NCI-H510A treated with DMSO at 0.1 percent for 48 hours (cell line): ENCODE measurements at places on chromosomes 13 and 19.

DNA sequence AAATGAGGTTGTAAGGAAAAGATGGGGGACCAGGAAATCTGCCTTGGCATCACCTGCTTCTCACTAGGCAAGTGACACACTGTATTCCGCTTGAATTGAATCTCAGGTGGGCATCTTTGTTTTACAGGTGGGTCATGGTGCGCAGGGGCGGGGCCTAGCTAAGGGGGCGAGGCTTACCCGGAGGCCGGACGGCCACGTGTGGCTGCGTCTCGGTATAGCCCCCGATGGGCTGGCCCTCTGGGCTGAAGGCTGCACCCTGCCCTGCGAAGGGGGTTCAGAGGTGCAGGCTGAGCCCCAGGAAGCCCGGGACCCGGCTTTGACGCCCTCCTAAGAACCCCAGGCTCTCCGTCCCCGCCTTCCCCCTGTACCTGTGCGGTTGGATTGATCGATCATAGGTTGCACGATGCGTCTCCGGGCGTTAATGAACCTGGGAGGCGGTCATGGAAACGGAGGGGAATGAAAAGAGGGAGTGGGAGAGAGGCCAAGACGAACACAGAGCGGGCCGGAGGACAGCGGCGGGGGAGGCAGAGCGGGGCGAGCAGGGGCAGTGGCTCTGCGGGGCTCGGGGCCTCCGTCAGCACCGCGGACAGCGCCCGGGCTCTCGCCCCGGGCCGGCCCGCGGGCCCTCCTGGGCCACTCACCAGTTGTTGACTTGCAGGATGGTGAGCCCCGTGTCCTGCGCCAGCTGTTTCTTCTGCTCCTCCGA lies 12.5 kb downstream of the MEIS3 start:
- no peak for DNase-seq

- DNase-seq, result no peak
Observed at GRCh38 chr19:45901432-45901911, 941 bp downstream of the MYPOP start.

DNA sequence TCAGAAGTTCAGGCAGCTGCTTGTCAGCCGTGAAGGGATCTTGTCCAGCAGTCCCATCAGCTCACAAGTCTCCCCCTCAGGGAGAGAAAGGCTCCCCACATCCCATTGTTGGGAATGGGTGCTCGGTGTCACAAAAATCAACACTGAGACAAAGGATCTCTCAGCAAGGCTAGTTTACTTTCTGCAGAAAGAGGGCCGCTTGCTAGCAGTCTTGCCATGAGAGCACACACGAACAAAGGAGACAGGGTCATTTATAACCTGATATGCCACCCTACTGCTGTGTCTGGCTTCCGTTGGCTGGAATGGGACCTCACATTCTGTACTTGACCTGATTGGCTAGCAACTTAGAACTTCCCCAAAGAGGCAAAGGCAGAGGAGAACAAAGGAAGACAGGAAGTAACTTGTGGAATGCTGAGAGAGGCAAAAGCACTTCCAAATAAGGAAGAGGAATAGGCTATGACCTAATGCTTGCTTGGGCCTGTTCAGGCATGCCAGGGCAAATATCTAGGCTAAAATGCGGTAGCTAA lies 8.7 kb upstream of the IGFL3 start:
- DNase-seq, result peak; percentile 95

DNA sequence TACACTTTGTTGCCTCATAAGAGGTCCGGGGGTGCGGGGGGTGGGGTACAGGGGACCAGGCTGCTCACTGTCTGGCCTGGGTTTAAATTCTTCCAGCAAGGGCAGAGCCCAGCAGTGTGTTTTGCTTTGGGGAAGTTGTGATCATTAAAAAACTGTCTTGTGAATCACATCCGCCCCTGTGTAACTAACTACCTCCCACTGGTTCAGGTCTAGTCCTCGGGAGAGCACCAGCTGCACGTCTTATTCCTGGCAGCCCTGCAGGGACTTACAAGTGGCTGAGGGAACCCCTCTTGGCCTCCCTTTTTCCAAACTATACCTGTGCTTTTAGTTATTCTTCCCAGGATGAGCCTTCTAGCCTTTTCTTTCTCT lies 127.5 kb downstream of the SIPA1L3 start:
- DNase-seq, result no peak

- DNase-seq, result no peak
Observed at GRCh38 chr13:40969169-40969901, 49.8 kb downstream of the ELF1 start.

- no peak for DNase-seq
Observed at GRCh38 chr19:3720349-3720917, 12.2 kb downstream of the TJP3 start.

GRCh38 chr13:106139942-106140341 lies 395.5 kb downstream of the EFNB2 start:
- no peak for DNase-seq

DNA sequence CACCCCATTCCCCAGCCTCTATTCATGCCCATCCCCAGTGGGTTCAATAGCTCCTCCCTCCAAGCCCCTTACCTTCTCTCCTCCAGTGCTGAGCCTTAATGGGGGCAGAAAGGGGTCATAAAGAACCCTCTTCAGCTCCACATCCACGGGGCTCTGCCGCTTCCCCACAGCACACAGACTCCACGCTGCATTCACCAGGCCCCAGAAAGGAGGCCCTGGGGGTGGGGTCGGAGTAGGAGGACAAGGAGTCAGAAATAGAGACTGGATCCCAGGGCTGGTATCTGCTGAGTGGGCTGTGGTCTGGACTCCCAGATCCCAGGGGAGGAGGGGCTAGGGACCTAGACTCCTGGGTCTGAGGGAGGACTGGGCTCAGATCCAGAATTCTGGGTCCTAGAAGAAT lies 1.6 kb downstream of the CA11 start:
- no peak for DNase-seq

DNA sequence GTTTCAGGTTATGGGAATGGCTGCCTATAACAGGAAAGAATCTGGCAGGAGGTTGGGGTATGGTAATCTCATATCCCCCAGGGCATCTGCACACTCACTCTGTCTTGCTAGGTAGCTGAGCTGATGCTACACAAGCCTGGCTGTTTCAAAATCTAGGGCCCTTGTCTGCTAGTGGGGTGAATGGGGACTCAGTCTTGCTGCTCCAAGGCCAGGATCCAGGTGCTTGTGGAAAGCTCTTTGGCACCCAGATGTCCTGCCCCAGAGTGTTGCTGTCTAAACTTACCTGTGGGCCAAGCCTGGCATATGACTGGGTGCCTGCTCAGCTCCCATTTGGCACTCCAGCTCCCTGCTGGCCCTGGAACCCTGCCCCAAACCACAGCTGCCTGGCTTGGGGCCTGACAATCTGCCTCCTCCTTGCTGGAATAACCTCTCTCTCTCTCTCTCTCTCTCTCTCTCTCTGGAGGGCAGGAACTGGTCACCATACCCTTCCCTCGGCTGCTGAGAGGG lies 158.1 kb upstream of the TSC22D1 start:
- DNase-seq, result no peak

DNA sequence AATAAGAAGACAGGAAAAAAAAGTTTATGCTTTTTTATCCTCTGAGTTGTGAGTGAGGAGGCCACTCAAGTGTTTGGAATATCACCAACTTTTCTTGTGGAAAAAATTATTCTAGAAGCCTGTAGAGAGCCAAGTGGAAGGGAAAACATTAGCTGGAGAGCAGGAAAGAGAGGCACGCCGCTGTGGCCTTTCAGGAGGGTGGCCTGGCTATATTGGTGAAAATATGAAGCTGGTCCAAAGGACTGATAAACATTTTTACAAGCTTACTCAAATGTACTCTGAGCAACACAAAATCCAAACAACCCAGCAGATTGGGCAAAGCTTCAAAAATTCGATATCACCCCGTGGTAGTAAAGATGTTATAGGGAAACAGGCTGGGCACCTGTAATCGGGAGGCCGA lies 2.3 kb upstream of the EIF3G start:
- no peak for DNase-seq

DNA sequence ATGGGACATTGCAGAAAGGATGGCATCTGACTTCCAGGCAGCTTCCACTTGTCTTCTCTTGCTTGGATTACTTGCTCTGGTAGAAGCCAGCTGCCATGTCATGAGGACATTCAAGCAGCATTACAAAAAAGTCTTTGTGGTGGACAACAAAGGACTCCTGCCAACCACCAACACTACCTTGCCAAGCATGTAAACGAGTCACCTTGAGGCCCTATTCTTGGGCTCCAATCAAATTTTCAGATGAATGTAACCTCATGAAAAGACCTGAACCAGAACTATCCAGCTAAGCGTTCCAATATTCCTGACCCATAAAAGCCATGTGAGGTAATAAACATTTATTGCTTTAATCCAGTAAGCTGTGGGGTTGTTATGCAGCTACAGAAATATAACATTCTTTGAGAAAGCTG lies 12.5 kb downstream of the PROSER1 start:
- DNase-seq, result no peak

GRCh38 chr19:3712663-3713611 lies 4.8 kb downstream of the TJP3 start:
- no peak for DNase-seq

DNA sequence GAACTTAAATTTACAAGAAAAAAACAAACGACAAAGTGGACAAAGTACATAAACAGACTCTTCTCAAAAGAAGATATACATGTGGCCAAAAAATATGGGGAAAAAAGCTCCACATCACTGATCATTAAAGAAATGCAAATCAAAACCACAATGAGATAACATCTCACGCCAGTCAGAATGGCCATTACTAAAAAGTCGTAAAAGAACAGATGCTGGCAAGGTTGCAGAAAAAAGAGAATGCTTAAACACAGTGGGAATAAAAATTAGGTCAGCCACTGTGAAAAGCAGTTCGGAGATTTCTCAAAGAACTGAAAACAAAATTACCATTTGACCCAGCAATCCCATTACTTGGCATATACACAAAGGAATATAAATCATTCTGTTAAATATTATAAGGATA lies 132.7 kb downstream of the UGGT2 start:
- no peak for DNase-seq

DNA sequence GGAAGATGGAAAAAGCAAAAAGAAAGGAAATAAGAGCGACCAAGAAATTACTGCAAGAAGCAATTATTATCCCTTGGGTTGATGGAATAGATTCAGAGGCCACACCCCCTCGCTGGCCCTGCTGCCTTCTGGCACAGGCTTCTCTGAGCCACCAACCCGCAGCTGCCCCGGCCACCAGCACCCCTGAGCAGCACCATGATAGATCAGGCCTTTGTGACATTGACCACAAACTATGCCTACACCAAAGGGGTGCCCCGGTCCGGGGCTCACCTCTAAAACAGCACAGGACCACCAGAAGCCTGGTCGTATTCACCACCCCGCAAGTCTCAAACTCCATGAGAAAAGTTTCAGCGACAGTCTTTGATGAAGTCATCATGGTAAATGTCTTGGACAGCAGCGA lies 1059.3 kb downstream of the SLITRK1 start:
- no peak for DNase-seq

- no peak for DNase-seq
Observed at GRCh38 chr13:68232351-68233130, 1002.4 kb upstream of the PCDH9 start.

GRCh38 chr13:20404488-20405222 lies 121.0 kb downstream of the CRYL1 start:
- no peak for DNase-seq
